ENCODE measurements at places on chromosomes 2 and 18.

DNA sequence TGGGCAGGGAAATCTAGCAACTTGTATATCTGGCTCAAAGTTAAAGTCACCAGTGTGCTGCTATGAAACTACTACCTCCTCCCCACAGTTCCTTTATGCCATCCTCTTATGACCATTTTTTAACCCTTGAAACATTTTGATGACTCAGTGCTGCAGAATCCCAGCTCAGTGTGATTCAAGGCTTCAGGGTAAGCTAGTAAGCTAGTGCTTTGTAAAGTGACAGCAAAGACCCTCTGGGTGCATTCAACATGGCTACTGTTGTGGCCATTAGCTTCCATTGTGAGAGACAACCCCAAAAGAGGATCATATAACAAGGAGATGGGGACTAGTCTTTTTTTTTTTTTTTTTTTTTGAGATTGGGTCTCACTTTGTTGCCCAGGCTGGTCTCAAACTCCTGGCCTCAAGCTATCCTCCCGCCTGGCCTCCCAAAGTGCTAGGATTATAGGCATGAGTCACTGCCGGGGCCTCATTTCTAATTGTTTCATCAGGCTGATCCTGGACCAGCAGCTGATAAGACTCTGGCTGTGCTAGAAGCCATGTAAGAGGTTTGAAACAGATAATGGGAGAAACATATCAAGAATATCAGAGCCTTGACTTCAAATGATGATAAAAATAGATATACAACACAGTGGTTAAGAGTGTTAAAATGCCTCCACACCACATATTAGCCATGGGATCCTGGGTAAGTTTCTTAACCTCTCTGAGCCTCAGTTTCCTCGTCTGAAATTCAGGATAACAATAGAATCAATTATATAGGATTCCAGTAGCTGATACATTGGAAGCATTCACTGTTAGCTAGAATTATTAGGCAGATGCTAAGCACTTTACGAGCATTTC lies 65.7 kb upstream of the RTN4 start:
- DNase-seq: no peak

- DNase-seq: no peak
Measured at GRCh38 chr18:12306752-12307700, 1.0 kb upstream of the TUBB6 start.

DNA sequence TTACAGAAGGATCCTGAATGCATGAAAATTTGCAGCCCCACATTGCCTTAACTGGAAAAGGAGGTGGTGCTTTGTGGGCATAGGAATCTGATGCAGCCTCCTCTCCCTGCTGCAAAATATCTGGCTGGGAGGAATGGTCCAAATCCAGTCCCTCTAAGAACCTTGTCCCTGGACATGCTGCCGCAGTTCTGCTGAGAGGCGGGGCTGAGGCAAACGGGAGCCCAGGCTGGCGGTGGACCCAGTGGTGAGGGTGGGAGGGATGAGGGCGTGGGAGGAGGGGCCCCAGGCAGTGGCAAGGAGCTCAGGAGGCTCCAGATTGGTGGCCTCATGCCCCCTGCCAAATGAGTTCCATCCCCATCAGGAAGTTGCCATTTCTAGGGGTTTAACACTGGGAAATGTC lies 36.2 kb downstream of the ZAP70 start:
- DNase-seq: no peak

DNA sequence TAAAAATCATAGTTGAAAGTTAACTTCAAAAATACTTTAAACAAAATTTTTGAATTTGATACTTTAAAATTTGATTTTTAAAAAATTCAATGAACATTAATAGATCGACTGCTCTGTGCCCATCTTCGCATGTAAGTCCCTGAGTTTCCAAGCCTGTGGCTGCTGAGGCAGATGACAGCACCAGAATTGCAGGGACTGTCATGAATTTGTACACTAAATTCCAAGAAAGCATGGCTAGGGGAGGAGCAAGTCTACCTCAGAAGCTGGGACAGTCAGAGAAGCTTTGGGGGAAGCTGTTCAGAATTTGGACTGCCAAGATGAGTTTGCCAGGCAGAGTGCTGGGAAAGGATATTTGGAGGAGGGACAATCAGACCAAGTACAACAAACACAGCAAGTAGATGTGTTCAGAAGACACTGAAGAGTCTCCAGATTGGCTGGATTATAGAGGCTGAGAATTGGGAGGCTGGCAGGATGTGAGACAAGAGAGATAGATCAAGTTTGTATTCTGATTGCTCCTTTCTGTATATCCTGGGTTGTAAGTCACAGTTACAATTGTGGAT lies 79.0 kb downstream of the ASXL3 start:
- no peak for DNase-seq

- no peak for DNase-seq
Measured at GRCh38 chr2:123609077-123609476, 416.0 kb upstream of the CNTNAP5 start.

DNA sequence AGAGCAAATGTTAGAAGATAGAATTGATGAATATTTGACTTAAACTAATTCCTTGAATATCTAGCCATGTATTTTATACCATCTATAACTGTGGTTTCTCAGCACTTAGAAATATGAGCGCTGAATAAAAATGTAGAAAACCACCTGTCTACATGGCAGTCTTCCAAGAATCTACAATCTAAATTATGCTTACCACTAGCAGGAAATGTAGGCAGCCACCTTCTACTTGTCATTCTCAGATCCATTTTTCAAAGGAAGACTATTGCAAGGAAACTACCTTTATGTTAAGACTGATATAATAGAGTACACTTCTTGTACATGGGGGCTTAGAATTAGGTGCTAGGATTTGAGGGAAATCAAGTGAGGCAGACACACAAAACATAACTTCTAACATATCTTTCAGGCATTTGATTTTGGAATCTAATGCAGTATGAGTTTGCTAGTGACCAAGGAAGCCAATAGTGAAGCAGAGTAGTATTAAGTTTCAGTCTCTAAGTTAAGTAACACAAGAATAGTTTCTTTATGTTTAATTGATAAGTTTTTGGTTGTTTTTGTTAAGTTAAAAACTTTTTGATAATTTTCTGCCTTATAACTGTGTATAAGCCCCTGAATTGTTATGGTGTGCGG lies 175.9 kb upstream of the ITGA4 start:
- DNase-seq: no peak

DNA sequence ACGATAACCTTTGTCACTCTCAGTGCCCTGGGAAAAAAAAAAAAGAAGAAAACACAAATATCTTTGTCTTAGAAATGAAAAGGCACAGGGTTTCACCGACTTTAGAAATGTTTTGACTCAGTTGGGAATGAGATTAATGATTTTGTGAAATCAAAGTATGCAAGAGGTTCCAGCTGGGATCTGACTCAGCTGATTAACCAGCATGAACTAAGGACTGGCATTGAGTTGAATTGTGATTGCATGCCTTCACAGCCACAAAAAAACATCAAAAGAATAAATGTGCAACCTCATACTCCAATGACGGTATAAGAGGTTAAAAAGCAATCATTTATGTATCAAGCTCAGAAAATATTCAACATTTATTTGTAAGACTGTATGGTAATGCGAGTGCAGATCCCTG lies 566.6 kb upstream of the DSEL start:
- no peak for DNase-seq

GRCh38 chr18:76791106-76791505 lies 31.3 kb upstream of the ZNF236 start:
- DNase-seq: no peak

- DNase-seq: no peak
Measured at GRCh38 chr2:7209757-7210555, 292.7 kb downstream of the RNF144A start.

- DNase-seq: no peak
Measured at GRCh38 chr2:233919938-233920337, 2.8 kb downstream of the TRPM8 start.

DNA sequence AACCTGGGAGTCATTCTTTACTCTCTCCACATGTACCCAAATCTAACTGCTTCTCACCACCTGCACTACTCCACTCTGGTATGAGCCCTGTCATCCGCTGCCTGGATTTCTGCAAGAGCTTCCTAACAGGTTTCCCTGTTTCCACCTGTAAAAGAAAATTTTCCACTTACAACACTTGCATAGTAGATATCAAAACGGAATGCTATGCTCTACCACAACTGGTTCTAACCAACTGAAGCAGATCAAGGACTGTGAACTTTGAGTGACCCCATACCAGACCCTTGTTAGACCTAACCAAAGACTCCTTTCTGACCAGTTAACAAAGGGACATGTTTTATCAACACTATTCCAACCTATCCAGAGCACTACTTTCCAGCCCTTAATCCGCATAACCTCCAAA lies 3.8 kb upstream of the TMEM131 start:
- no peak for DNase-seq

DNA sequence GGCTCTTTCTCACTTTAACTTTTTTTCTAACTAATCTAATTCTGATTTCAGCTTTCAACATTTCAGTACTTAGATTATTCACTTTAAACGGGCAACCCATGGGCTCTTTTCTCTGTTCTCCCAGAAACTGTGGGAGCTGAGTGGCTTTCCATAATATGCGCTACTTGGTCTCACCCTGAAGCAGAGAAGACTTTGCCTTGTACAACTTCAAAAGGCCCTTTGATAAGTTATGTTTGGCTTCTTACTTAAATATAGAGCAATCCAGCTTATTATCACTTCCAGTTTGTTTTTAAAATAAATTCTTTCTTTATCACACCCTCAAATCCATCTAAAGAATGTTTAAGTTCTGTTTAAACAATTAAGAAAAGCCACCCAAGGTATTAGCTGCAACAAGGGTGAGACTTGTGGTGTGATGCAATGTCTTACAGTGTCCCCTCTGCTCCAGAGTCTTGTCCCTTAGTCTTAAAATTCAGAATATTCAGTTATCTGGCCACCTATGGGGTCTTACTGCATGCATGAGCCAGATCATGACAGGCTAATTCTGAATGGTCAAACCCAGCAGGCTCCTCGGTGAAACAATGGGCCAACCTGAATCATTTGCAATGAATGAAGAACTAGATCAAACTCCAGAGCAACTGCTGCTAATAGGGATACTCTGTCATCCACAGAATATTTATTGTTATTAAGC lies 38.8 kb downstream of the GCG start:
- DNase-seq: no peak

GRCh38 chr2:195437521-195437920 lies 219.5 kb upstream of the SLC39A10 start:
- no peak for DNase-seq

DNA sequence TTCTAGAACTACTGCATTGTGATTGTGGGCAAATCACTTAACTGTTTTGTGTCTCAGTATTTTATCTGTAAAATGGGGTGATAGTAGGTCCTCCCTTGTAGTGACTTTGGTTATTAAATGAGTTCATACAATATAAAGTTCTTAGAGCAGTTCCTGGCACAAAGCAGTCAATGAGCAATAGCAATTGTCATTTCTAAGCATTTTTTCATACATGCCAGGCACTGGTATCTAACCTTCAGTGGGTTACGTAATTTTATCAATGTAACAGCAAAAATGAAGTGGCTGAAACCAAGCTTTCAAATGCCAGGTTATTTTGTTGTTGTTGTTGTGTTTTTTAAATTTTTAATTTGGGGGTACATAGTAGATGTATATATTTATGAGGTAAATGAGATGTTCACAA lies 401.9 kb downstream of the MEIS1 start:
- no peak for DNase-seq

- DNase-seq: no peak
Measured at GRCh38 chr18:9684881-9685614, 23.1 kb upstream of the RAB31 start.

DNA sequence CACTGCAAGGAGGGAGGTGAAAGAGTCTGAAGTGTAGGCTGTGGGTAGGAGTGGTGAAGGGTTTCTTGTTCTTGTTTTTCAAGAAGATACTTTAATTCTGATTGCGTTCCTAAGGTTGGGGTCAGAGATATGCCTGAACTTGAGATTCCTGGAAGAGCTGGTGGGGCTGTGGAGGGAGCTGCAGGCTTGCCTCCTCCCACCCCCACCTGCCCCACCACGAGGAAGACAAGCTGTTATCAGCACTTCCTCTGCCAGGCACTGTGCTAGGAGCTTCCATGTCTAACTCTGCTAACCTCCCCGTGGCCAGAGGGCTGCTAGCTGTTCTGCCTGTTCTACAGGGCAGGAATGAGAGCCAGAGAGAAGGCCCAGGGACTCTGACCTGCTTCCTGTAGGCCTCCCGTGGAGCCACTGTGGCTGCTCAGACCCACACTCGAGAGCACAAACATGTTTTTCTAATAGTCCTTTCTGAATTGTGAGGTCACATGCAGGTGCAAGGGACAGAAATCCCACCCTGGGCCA lies 13.7 kb downstream of the ANKRD23 start:
- DNase-seq: no peak

DNA sequence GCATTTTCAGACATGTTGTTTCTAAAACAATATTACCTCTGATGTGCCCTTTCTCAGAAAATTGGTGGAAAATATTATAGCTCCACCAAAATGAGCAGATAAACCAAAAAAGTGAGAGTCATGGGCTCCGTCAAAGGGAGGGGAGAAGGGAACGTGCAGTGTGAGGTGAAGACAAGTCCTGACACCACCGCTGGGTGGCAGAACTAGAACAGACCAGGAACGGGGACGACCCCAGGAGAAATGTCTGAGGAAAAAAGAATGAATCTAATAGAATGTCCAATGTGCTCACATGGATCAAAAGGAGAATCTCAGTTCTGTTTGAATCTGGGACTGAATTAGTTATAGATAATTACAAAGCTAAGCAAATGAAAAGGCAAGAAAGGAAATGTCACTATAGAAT lies 22.6 kb upstream of the BCL2 start:
- DNase-seq: no peak

GRCh38 chr18:79136742-79137141 lies 67.5 kb downstream of the ATP9B start:
- DNase-seq: no peak

DNA sequence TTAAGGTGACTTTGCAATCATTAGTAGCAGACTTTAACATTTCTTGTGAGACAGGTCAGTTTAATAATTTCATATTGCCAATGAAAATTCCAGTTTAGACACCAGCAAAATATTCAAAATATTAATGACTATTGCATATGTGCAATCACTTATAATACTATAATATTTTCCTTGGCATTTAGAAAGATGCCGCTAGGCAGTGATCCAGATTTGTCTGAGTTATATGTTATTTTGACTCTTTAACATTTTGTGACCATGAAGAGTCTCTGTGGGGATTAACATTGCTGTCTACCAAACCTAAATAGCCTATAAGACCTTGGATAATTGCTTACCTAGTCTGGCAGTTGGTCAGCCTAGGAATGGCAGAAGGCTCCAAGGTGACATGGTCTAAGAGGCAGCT lies 389.6 kb downstream of the THSD7B start:
- no peak for DNase-seq

DNA sequence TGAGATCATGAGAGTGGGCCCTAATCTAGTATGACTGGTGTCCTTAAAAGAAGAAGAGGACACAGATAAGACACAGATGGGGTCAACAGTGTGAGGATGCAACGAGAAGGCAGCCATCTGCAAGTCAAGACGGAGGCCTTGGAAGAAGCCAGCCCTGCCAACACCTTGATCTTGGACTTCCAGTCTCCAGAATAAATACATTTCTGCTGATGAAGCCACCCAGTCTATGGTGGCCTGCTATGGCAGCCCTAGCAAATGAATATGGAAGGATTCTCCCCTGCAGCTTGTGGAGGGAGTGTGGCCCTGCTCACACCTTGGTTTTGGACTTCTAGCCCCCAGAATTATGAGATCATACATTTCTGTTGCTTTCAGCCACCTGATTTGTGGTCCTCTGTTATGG lies 12.3 kb downstream of the CTIF start:
- no peak for DNase-seq

GRCh38 chr2:36170805-36171204 lies 184.8 kb upstream of the CRIM1 start:
- no peak for DNase-seq

Data from stimulated activated CD4-positive, alpha-beta T cell treated with anti-CD3 and anti-CD28 coated beads, Interleukin-15, amount 100 ng/mL, for 48 hours (primary cell).